CD4-positive, alpha-beta T cell (primary cell): ENCODE measurements at places on chromosomes 5 and 9. TPM values are rescaled to one million over a fixed set of nuclear protein-coding genes. Genes with fewer than 3 reads are reported as not detected.

Gene SPINK7
- total RNA-seq, result not detected

Gene MYOZ3
- not detected for total RNA-seq

Gene SCGB3A2
- total RNA-seq, result not detected

Gene MRPS30
- total RNA-seq, result 43.2 TPM

Gene PCDHB15
- not detected for total RNA-seq

Gene NR6A1
- not detected for total RNA-seq

Gene TIMD4
- total RNA-seq, result 2.0 TPM

Gene GLRA1
- not detected for total RNA-seq

Gene PCAT7
- not detected for total RNA-seq

Gene NUTM2G
- total RNA-seq, result not detected

DNA sequence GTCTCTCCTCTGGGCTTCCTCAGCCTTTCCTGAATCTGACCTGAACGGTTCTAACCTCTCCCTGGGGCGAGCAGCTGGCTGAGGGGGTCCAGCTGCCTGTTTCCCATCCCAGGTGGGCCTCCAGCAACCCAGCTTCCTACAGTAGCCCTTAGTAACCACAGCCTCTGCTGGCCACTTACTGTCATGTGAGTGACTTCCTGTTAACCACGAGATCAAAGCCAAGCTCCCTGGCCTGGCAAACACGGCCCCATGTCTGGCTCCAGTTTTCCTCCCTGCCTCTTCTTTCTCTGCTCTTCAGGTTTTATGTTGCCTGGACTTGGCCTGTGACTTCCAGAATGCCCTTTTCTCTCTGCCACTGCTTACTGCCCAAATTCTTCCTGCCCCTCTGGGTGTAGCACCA, 47.2 kb upstream of the DAB2IP start:
- H3K27me3 ChIP-seq, result peaks cover 38% of the 10 kb centered on the region
- no peak overlapping the region for H3K4me3 ChIP-seq
- DNase-seq, result no peak
- H3K27ac ChIP-seq, result no peak overlapping the region
- no peaks in the 10 kb centered on the region for H3K36me3 ChIP-seq

DNA sequence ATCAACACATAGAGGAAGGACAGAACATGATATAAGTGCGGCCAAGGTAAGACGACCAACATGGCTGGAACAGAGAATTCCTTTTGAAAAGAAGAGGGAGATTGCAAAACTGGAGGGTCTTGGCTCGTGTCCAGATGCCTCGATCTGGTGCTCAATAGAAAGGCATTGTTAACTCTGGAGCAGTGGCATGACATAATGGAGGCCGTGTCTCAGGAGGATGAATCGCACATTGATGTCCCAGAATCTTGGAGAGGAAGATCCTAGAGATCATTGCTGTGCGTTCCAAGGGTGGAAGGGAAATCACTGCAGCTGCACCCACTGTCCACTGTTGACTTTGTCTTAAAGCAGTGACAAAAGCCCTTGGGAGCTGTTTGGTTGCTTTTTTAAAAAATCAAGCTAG, 30.9 kb downstream of the GRAMD2B start:
- peaks cover 28% of the 10 kb centered on the region for H3K4me1 ChIP-seq
- no peaks in the 10 kb centered on the region for H3K27me3 ChIP-seq
- H3K27ac ChIP-seq, result no peak overlapping the region
- DNase-seq, result no peak

GRCh38 chr5:95284572-95285408, at the start of gene MCTP1:
TSS of gene MCTP1 (minus strand) at chr5:95285094.
- peaks cover 70% of the 10 kb centered on the region for H3K27me3 ChIP-seq
- peaks cover 12% of the 10 kb centered on the region for H3K4me1 ChIP-seq
- H3K27ac ChIP-seq, result no peak within 1 kb of the TSS
- peak within 1 kb of the TSS; percentile 33 for H3K4me3 ChIP-seq
- no peak for DNase-seq

GRCh38 chr5:133129289-133129688, 77.5 kb downstream of the HSPA4 start:
- no peak for DNase-seq
- H3K4me1 ChIP-seq, result no peaks in the 10 kb centered on the region
- H3K4me3 ChIP-seq, result no peak overlapping the region
- no peaks in the 10 kb centered on the region for H3K27me3 ChIP-seq
- no peaks in the 10 kb centered on the region for H3K36me3 ChIP-seq

DNA sequence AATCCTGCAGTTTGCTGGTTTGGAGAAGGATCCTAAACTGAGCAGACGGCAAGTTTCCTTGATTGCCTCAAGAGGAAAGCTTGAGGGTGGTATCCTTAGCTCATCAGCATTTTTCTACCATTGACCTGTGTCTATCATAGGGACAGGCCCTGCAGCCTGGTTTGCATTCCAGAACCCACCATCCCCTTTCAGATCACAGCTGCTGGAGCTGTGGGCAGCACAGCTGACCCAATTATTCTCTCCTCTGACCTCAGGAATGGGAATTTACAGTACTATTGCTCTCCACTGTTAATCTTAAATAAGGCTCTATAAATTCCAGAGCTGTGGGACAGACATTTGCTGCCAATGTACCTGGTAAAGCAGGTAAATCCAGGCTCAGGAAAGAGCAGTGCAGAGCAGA, 163.0 kb downstream of the SPOCK1 start:
- DNase-seq, result no peak
- no peaks in the 10 kb centered on the region for H3K27me3 ChIP-seq
- no peaks in the 10 kb centered on the region for H3K4me1 ChIP-seq
- H3K4me3 ChIP-seq, result no peak overlapping the region

DNA sequence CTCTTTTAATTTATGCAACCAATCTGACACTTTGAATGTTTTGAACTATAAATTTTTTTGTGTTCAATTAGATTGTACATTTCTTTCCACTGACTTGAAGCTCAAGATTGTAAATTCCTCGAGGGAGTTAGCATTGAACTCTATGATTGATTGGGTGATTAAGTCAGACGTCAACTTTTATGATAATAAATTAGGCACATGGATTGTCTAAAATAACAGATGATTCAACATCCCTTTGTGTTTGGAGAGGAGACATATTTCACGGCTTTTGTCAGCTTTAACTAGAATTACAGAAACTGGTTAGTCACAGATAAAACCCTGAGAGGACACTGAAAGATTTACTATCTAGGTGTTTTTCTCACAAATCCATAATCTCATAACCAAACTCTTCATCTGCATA, 32.7 kb upstream of the TXNDC8 start:
- H3K4me1 ChIP-seq, result no peaks in the 10 kb centered on the region
- no peak overlapping the region for H3K27ac ChIP-seq
- no peak for DNase-seq
- H3K36me3 ChIP-seq, result no peaks in the 10 kb centered on the region
- no peak overlapping the region for H3K4me3 ChIP-seq
- peaks cover 3% of the 10 kb centered on the region for H3K27me3 ChIP-seq

- DNase-seq, result no peak
- no peaks in the 10 kb centered on the region for H3K4me1 ChIP-seq
- H3K4me3 ChIP-seq, result no peak overlapping the region
- H3K27me3 ChIP-seq, result no peaks in the 10 kb centered on the region
Observed at GRCh38 chr5:2276101-2276500, 393.4 kb upstream of the IRX4 start.

- H3K27ac ChIP-seq, result no peak overlapping the region
- DNase-seq, result no peak
- H3K27me3 ChIP-seq, result no peaks in the 10 kb centered on the region
- H3K4me3 ChIP-seq, result no peak overlapping the region
Observed at GRCh38 chr9:94928691-94929368, 202.3 kb downstream of the AOPEP start.

DNA sequence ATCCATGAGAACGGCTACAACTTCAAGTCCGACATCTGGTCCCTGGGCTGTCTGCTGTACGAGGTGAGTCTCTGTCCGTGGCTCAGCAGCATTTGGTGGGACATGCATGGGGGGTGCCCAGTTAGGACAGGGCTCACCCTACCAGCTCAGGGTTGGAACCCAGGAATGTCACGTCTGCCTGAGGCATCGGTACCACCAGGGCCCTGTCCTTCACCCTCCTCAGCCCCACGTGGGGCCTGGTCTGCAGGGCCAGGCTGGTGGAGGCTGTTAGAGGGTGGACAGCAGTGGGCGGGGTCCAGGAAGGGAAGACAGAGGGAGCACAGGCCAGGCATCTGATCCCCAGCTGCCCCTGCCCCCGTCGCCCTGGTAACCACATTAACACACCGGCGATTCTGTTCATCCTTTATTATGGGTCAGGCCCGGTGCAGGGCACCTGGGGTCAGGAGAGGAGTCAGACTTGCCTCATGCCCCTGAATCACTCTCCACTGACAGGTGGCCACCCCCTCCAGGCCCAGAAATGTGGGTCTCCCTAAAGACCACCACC, 75.6 kb downstream of the PSMB7 start:
- no peak overlapping the region for H3K27ac ChIP-seq
- DNase-seq, result no peak
- H3K4me1 ChIP-seq, result no peaks in the 10 kb centered on the region

DNA sequence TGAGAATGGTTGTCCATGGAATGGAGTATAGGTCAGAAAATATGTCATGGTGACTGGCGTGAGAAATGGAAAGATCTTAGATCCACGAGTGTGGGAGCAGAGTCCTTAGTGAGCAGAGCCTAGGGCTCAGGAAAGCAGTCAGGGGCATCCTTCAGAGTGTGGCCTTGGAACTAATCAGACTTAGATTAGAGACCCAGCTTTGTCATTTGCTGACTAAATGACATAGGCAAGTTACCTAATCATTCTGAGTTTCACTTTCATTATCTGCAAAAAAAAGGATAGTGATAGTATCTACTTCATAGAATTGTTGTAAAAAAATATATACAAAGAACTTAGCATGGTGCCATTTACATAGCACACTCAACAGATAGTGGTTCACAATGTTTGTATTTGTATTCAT, 24.3 kb upstream of the SLIT3 start:
- no peaks in the 10 kb centered on the region for H3K36me3 ChIP-seq
- no peak overlapping the region for H3K27ac ChIP-seq
- no peaks in the 10 kb centered on the region for H3K27me3 ChIP-seq
- no peak for DNase-seq
- no peak overlapping the region for H3K4me3 ChIP-seq

DNA sequence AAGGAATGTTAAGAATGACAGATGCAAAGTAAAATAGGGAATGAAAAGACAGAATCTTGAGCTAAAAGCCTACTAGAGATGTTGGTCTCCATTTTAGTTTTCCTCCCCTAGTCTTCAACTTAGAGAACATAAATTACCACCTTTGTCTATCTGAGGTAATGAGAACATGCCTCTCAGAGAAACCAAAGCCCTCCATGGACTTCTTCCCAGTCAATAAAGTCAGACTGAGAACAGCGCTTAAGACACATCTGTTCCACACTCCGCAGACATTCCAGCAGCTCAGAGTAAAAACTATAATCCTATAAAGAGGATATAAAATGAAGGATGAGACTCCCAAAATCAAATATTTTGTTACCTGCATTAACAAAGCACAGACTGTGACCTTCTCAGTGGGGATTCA, 79.2 kb downstream of the DPYSL3 start:
- H3K27me3 ChIP-seq, result no peaks in the 10 kb centered on the region
- no peak overlapping the region for H3K27ac ChIP-seq
- H3K36me3 ChIP-seq, result no peaks in the 10 kb centered on the region
- H3K4me3 ChIP-seq, result no peak overlapping the region
- DNase-seq, result no peak
- no peaks in the 10 kb centered on the region for H3K4me1 ChIP-seq

GRCh38 chr5:114266374-114266773, 95.5 kb upstream of the KCNN2 start:
- H3K27me3 ChIP-seq, result no peaks in the 10 kb centered on the region
- H3K4me1 ChIP-seq, result no peaks in the 10 kb centered on the region
- H3K36me3 ChIP-seq, result no peaks in the 10 kb centered on the region

DNA sequence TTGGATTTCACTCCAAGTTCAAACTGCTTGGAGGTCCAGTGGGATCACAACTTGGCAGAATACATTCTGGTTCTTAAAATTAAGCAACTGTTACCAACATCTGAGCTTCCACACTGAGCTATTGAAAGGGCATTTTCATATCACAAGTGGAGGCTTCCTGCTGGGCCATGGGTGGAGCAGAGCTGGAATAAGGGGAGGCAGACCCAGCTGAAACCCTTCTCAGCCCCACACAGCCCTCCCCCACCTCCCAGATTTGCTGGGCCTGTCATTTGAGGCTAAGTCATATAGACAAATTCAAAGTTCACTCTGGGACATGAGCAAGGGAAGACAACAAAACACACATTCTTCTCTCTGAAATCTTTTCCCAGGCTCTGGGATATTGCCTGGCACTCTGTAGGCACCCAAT, 79.9 kb downstream of the ACTL7B start:
- peaks cover 3% of the 10 kb centered on the region for H3K27me3 ChIP-seq
- H3K4me1 ChIP-seq, result no peaks in the 10 kb centered on the region
- H3K36me3 ChIP-seq, result no peaks in the 10 kb centered on the region
- no peak overlapping the region for H3K4me3 ChIP-seq
- no peak for DNase-seq

DNA sequence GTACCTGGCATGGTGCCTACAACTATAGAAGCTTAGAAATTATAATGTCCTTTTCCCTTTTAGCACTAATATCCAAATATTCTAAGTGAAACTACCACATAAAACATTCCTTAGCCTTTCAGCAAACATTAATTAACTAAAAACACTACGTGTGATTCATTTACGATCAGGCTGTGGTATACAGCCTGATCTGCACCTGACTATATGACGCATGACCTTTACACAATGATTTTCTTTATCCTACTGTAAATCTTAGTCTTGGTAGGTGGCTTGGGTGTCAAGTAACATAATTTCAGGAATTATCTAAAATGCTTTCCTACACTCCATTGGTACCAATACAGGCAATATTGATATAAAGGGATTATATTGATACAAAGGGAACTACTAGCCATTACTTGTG, 686.7 kb downstream of the DTWD2 start:
- DNase-seq, result no peak
- no peak overlapping the region for H3K4me3 ChIP-seq
- H3K27me3 ChIP-seq, result no peaks in the 10 kb centered on the region
- H3K27ac ChIP-seq, result no peak overlapping the region

DNA sequence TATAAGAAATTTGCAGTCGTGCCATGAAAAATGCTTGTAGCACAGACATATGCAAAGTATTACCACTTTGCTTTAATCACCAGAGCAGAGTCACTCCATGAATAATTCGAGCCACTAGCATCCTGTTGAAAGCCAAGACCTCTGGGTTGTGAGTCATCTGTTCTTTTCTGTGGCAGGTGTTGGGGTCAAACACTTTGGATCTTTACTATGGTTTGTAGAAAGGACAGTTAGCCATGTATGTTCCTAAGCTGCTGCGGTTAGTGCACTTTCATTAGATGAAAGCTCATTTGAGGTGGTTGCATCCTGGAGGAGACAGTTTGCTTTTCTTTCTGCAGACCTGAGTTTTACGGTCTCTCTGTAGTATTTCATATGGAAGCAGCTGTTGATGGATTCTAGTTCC, 223.7 kb downstream of the DMRT2 start:
- no peak for DNase-seq
- no peak overlapping the region for H3K27ac ChIP-seq
